Epithelial cell of proximal tubule (primary cell): ENCODE measurements at places on chromosomes 12 and 14. TPM values are rescaled to one million over a fixed set of nuclear protein-coding genes. Genes with fewer than 3 reads are reported as not detected.
A peak's percentile ranks its signal among the peaks of the same experiment; 100 is the strongest.

DNA sequence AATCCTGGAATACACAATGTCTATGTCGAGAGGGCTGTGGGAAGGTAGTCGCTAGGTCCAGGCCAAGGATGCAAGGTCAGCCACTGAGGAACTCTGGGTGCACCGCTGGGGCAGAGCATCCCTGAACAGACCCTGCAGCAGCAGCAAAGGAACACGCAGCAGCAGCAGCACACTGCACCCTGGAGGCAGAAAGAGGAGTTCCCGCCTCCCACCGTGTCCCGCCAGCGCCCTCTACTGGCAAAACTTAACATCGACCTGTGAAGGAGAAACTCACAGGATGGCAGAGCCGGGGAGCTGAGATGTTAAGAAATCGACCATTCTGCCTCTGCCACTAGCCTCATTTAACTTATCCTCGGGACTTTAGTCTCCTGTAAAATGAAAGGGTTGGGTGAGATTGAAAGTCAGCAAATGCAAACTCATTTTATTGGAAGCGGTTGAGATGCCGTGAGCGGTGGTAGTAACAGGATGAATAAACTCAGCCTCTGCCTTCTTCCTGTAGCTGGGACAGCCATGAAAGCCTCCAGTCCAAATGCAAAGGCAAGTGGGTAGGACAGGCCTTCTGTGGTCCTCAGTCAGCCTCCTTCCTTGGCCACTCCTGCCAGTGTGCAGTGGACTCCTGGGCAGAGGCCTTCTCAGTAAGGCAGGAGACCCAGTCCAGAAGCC is 45.6 kb downstream of the STAB2 start:
- DNase-seq, result no peak

GRCh38 chr14:33734387-33734786 is 216.5 kb downstream of the EGLN3 start:
- no peak for DNase-seq

DNA sequence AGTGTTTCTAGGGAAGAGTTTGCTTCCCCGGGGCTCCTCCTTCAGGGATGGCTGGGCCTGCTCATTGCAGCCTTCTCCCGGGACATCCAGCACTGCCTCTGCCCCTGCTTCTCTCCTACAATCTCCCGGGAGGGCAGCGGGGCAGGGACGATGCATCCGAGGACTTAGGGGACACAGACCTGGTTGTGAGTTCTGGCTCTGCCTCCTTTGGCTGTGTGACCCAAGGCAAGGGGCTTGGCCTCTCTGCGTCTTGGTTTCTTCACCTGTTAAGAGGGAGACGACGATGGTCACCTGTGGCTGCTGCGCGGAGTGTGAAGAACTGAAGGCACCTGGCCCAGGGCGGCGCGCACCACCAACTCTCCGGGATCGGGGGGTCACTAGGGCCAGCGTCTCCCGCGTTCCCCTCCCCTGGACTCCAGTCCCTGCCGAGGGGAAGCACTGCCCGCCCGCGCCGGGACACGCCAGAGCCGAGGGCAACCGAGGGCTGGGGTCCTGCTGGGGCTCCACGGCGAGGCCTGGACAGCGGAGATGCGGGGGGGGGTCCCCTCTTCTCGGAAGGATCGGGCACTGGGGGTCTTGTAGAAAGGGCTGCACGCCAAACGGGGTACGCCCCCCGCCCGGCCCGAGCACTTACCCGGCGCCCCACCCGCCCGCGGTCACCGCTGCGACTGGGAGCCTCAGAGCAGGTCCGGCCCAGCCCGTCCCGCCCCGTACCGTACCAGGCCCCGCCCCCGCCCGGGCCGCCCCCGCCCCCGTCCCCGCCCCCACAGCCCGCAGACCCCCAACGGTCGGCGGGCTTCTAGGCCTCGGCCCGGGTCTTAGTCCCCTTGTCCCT is at the start of gene HVCN1:
HVCN1 (minus strand) TSS at position 670 of the 835 bp plus-strand sequence. CDS start 5,870 bp downstream, outside the sequence.
- DNase-seq, result no peak

GRCh38 chr12:45416126-45416525 is 200.2 kb downstream of the ANO6 start:
- DNase-seq, result no peak

GRCh38 chr12:69527506-69528272 is 57.5 kb downstream of the FRS2 start:
- peak; percentile 53 for DNase-seq

The PRB2 gene
- total RNA-seq, result not detected in 2 replicates
